ENCODE measurements at places on chromosomes 3 and 15.

- DNase-seq, result no peak
These were observed 12.7 kb upstream of the CPA3 start for GRCh38 chr3:148852271-148852992.

GRCh38 chr3:71708476-71709105, 16.6 kb downstream of the EIF4E3 start:
- no peak for DNase-seq

DNA sequence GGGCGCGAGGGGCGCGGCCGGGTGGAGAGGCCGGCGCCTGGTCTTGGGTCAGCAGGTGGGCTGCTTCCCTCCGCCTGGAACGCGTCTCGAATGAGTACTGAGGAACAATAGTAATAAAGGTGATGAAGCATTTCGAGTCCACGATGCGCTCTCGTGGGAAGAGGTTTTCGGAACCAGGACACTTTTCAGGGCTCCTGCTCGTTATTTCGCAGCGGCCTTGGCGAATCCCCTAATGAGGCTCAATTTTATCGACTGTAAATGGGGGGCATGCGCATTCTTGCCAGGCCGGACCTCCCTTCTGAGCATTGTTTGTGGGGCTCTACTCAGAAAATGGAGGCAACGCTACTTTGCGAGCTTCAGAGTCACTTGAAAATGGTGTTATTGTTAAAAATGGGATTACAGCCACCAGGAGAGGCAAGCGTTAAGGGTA, 1.2 kb downstream of the NR2C2 start:
- no peak for DNase-seq

DNA sequence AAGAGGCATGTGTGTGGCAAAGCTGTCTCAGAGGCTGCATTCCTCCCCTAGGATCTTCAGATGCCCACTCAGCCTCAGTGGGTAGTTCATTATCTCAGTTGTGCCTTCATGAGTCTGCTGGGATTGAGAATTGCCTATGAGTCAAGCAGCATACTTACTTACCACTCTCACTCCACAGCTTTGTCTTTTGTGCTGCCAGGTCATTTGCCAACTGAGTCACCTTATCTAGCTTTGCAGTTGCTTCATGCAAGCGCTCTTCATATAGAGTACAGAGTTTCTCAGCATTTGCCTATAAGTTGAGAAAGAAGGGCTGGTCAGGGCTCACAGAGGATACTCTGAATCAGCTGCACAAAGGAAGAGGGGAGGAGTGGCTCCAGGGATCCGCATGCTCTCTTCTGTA, 89.5 kb downstream of the MYH15 start:
- DNase-seq, result peak; percentile 67

DNA sequence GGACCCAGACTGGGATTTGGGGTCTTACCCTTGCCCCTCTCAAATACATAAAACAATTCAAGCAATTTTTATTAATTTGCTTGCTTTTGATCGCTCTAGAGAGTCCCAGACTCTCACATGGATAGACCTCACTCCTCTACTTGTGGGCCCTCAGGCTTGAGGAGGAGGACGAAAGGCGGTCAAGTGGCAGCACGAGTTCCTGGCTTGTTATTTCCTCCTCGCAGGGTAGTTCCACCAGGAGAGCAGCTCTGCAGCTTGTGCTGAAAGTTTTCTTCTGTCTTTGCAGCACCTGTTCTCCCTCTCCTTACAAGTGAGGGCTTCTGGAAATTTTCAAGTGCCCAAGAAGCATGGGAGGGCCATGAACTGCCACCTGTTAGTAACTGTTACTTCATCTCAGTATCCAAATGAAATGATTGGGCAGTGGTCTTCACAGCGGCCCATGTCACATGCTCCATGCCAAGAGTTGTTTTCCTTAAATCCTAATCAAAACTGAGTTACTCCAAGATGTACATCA, 22.7 kb downstream of the ABI3BP start:
- no peak for DNase-seq

- DNase-seq, result no peak
These were observed 48.1 kb downstream of the SETMAR start for GRCh38 chr3:4351164-4351855.

GRCh38 chr3:149634573-149634972, 23.3 kb downstream of the WWTR1 start:
- no peak for DNase-seq

GRCh38 chr15:61000276-61000675, 228.8 kb downstream of the RORA start:
- no peak for DNase-seq

DNA sequence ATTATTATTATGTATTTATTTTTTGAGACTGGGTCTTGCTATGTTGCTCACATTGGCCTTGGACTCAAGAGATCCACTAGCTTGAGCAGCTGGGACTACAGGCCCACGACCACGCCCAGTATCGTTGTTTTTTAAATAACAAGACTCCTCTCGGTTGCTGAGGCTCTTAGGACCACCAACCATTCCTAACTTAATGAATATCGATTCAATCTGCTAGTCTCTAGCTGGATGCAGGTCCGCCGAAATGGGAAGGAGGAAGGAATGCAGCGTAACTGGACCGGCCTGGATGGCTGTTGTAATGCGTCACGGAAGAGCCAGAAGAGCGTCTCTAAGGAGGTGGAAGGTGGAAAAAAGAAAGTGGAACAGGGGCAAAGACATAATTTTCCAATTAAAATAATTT, 1.7 kb downstream of the ANXA2 start:
- DNase-seq, result no peak

DNA sequence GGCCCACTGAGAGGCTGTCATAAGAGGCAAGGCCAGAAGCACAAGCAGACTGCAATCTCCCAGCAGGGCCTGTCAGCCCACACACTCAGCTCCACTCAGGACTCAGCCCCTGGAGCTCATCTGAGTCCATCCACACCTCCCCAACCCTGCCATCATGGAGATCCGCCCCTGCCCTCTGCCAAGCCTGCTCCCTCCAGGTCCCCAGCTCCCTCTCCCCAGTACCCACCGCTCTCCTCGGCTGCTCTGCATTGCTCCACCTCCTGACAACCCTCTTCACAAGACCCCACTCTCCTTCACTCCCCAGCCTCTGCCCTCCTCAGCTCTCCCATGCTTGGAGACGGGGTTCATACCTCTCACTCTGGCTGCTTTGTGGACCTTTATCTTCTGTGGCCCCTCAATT, 11.1 kb downstream of the POC1A start:
- no peak for DNase-seq

DNA sequence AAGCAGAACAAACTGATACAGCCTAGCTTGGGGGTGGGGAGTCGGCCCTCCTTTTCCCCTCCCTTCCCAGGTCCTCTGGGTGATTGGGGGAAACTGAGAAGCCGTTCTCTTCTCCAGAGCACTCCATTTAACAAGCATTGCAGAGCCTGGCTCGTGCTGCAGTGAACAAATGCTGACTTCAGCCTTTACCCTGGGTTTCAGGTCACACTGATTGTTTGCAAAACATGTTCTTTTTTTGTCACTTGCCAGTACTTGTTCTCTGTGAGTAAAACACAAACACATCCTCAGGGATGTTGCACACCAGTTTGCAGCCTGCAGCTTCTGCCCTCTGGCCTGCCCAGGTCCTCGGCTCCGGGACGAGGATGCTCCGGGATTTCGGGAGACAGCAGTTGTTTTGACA, 132.8 kb downstream of the PGPEP1L start:
- DNase-seq, result no peak

- no peak for DNase-seq
These were observed 65.4 kb upstream of the P2RY1 start for GRCh38 chr3:152769523-152769922.

DNA sequence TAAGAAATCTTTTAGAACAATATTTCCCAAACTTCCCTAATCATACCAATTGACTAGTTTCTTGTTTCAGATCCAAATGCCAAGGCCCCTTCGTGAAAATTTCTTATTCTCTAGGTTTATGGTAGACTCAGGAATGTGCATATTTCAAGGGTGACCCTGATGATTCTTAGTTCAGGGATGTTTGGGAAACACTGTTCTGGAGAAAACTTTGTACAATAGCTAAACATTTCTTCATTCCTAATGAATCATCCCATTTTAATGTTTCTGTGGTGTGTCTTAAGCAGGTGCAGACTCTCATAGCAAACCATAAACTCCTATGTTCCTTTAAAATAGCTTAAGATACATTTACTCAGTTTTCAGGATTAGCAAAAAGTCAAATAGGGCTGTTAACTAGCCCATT, 314.5 kb downstream of the TIGIT start:
- no peak for DNase-seq

- no peak for DNase-seq
These were observed 1588.2 kb downstream of the SI start for GRCh38 chr3:163490119-163490518.

DNA sequence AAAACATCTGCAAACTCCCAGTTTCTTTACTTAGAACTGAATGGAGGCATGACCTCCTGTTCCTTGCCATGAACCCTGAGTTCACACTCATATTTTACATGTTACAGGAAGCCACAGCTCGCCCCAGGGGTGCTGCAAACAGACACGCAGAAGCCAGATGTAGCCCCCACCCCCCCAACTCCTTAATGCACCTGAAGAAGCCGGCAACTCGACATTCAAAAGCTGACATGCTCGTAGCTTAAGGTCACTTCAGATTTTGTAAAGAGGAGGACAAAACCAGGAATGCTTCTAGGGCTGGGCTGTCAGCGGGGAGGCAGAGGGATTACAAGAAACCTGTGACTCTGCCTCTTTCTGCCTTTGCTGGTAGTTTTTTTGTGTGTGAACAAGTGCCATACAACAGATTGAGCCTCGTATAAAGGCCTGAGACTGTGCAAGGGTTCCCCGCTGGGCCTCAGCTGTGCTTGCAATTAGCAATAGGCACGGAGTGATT, 42.0 kb upstream of the FEZF2 start:
- DNase-seq, result no peak

GRCh38 chr3:71136276-71136675, 447.3 kb downstream of the FOXP1 start:
- DNase-seq, result no peak

DNA sequence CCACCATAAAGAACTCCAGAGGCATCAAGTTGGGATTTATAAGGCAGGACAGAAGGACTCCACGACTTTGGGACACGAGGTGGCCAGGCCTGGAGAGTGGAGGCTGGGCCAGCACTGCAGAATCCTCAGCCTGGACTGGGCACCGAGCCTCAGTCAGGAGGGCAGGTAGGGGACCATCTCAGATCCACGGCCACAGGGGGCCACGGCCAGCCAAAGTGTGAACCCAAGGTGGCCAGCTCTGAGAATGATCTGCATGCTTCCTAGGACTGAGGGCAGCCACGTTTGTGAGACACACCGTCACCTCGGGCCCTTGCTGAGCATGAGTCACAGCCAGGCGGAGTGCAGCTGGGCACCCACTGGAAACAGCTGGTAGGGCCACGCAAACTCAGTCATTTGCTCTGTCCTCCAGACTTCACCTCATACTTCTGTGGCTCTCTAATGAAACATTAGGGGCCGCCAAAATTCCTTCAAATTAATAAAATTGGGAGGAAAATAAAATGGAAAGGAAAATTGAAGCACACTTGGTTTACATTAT, 65.8 kb downstream of the CTNNB1 start:
- DNase-seq, result no peak

- peak; percentile 36 for DNase-seq
These were observed 33.5 kb downstream of the BCL2L10 start for GRCh38 chr15:52078876-52079700.

GRCh38 chr3:42151596-42152168, 60.5 kb downstream of the TRAK1 start:
- no peak for DNase-seq

- DNase-seq, result no peak
These were observed 393.4 kb upstream of the NR2F2 start for GRCh38 chr15:95937128-95937528.

DNA sequence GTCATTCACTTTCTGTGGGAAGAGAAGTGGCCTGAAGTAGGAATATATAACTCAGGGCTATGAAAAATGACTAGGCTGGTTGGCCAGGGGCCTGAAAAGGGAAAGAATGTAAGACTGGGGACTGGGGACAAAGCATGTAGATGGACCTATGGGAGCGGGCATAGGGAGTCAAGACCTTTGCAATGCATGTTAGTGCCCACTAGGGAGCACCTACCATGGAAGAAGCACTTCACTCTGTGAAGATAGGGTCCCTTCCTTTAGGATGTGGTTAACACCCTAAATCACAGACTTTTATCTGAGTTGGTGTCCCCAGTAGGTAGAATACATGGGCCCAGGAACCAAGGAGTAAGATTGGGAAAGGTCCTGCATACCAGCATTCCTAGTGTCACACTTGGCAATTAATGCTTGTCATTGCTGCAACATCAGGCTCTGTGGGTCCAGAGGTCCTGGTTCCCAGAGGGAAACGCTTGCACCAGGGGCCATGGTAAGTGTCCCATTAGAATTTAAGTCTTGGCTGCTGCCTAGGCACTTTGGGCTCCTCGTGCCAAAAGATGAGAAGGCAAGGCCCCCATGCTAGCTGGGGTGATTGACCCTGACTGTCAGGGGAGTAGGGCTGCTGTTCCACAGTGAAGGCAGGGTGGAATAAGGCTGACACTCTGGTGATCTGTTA, 79.6 kb downstream of the CRYGS start:
- DNase-seq, result no peak

DNA sequence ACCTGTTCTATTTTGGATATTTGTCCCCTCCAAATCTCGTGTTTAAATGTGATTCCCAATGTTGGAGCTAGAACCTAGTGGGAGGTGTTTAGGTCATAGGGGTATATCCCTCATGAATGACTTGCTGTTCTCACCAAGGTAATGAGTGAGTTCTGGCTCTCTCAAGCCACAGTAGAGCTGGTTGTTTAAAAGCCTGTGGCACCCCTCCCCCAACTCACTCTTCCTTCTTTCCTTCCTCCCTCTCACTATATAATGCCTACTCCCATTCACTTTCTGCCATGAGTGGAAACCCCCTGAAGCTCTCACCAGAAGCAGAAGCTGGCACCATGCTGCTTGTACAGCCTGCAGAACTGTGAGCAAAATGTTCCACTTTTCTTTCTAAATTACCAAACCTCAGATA, 341.1 kb downstream of the SI start:
- DNase-seq, result no peak

DNA sequence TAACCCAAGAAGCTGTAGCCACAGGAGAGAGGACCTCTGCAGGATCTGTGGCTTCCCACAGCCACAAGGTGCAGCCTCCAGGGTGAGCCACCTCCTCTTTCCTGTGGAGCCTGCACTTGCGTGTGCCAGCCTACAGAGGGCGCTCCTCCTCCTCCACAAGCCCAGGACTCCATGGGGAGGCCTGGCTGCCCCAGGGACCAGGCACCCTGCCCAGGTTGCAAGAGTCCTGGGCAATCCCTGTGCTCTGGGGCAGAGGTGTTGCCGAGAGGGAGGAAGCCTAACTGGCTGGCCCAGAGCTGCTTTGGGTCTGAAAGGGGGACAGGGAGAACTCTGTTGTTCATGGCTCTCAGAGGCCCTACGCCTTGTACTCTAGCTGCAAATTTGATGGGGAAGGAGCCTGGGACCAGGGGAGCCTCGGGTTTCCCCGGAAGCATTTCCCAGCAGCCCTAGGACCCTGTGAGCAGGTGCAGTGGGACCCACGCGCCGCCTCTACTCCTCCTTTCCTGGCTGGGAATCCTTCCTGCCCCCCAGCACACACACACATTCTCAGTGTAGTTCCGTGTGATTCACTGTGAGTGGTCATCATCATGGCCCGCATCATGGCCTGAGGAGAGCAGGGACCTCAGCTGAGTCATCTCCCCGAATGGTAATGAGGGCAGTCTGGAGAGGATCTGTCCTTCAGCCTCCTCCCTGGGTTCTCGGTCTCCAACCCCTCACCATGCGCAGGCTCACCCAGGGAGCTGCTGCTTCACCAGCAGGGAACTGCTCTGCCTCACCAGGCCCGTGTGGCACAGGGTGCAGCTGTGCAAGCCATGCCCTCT, 24.3 kb downstream of the TBC1D21 start:
- DNase-seq, result peak; percentile 59

GRCh38 chr15:64634027-64634426, 141.4 kb downstream of the RBPMS2 start:
- DNase-seq, result no peak

Measured in amniotic stem cell (primary cell).